NCI-H1048 (cell line): ENCODE measurements at places on chromosomes 4 and X.

DNA sequence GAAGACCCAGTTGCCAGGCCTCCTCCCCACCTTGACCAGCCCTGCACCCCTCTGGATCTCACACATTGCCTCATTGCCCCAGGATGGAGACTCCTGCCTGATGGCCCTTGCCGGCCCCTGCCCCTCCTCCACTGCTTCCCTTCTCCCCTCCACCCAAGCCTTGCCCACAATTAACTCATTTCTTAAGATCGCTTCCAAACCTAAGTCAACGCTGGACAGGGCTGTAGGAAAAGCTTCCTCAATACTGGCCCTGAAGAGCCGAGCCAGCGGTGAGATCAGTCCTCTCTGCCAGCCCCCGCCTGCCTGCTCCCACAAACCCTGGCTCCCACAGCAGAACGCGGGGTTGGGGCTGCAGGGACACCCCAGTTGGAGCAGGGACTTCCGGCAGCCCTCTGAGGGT lies 7.5 kb upstream of the HAUS7 start:
- DNase-seq = no peak

DNA sequence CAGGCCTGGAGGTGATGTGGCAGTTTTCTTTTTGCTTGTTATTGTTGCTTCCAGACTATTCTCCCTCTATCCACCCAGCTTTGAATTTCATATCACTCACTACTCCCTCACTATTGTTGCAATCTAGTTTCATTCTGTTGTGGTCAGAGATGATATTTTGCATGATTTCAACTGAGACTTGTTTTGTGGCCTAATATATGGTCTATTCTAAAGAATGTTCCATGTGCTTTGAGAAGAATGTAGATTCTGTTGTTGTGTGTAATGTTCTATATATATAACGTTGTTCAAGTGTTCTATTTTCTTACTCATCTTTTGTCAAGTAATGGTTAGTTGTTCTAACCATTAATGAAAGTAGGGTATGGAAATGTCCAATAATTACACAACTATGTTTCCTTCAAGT lies 59.0 kb downstream of the THOC2 start:
- no peak for DNase-seq

GRCh38 chrX:37349221-37350033 lies at the start of gene PRRG1:
PRRG1 (plus strand) TSS chrX:37349364; CDS start chrX:37406250, 56,886 bp downstream.
- peak; percentile 63 for DNase-seq

DNA sequence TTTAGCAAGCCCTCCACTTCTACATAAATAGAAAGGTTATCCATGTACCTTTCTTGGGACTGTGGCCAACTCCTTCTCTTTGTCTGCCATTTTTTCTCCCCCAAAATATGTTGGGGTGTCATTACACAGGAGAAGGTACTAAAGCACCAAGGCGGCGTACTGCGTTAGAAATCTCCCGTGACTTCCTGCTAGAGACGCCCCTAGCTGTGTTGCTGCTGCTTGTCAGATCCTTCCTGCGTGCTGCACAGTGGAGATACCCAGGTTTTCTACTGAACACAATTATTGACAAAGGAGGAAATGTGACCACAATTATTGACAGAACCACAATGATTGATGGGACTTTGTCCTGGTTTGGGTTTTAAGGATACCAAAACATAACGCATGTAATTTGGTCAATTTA lies 97.7 kb downstream of the EFHC2 start:
- DNase-seq = no peak
